Activated T-cell treated with anti-CD3 and anti-CD28 coated beads for 4 hours (primary cell): ENCODE measurements at places on chromosomes 1 and 21.

- no peak for DNase-seq
Observed at GRCh38 chr1:69777971-69778370, 210.2 kb downstream of the LRRC7 start.

GRCh38 chr1:43930949-43931275 is 2.7 kb upstream of the ARTN start:
- no peak for DNase-seq

GRCh38 chr1:11841245-11842153 is 6.1 kb downstream of the NPPA start:
- no peak for DNase-seq

DNA sequence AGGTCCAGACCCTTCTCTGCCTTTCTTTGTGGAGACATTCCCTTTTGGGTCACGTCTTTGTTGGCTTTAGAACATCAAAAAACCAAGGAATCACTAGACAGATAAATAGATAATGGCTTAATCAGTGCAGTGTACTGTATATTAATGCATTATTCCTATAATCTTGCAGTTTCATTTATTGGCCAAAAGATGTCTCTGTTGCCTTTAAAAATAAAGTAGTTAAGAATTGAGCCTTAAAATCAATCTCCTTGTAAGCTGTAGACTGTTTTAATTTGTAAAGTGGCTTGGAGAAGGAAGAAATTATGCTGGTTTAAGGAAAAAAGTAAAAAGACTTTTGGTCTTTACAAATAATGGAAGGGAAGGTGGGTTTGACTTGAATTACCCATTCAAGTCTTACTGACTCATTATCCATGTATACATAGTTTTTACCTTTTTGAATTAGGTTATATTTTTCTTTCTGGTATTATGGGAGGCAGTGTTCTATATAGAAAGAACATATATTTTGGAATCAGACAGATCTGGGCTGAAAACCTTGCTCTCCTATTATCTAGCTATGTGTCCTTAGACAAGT is 84.6 kb downstream of the VPS13D start:
- no peak for DNase-seq

DNA sequence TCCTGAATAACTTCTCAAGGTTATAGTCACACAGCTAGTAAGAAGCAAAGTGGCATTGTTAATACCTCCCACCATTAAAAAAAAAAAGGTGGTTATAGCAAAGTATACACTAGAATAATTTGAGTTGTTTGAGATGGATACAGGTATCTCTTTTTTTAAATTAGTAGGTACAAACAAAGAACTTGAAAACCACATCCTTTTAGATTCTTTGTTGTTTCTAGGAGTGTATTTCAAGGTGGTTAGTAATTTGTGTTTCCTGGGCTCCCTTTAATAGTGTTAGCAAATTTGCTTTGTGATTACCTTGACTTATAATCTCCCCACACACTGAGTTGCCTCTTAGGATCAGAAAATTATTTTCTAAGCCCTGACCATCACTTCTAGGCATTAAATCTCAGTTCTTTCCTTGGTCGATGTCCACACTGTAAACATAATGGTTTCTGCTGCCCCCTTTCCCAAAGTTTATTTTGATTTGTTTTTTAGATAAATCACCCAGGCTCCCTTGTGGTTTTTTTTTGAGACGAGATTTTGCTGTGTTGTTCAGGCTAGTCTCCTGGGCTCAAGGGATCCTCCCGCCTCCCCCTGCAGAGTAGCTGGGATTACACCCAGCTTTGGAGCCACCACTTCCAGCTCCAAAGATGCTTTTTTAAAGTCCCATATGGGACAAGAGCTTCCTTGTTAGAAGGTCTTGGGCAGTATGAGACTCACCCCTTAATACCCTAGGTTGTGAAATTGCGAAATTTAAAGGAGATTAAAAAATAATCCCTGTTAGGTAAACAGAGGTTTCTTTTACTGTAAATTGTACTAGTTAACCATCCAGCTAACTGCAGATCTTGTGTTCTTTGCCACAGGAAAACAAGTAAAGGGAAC is 6.2 kb downstream of the AKIRIN1 start:
- DNase-seq, result no peak
